Caco-2 (cell line): ENCODE measurements at places on chromosomes 1 and 21.

DNA sequence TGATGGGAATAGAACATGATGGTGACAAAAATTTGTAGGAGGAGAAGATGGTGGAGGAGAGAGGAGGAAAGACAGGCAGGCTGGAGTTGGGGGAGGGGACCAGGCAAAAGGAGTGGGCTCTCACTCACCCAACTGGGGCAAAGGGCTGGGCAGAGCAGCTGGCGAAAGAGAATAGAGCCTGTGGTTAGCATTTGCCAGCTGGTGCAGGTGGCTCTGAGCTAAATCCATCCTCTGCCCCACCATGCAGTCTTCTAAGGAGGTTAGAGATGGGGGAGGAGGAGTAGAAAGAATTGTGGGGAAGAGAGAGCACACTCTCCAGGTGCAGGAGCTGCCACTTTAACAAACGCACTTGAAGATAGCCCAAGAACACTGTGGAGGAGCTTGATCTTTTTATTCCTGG lies 27.6 kb upstream of the SLAMF1 start:
- DNase-seq = no peak
- H3K27ac ChIP-seq = no peak overlapping the region
- no peak overlapping the region for H3K4me3 ChIP-seq
- H3K4me1 ChIP-seq = no peaks in the 10 kb centered on the region
- no peaks in the 10 kb centered on the region for H3K36me3 ChIP-seq

DNA sequence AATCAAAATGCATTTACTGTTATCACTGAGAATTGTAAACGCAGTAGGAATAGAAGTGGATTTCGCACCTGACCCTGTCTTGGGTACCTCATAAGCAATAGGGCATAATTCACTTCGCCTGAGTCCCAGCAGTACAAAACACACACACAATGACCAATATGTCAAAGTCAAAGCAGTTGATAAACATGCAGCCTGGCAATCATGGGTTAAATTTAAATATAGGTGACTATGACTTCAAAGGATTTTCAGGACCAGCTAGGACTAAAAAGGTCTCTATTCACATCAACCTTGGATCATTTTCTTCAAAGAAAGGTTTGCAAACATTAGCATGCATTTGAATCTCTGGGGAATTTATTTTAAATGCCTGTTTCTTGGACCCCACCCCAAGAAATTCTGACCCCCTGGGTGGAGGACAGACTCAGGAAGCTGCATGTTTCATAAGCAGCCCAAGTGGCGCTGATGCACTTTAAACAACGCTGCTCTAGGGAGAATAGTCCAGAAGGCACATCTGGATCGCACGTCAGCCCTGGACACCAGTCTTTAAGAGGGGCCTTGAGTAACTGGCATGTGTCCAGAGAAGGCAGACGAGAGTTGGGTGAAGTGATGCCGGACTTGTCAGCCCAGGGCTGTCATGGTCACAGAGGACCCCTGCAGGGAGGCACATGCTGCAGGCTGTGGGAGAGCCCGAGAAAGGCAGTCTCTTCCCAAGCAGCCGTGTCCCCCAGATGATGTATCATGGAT lies 55.7 kb upstream of the EFHD2 start:
- H3K27me3 ChIP-seq = no peaks in the 10 kb centered on the region
- no peak overlapping the region for H3K27ac ChIP-seq
- 0 out of 2 replicates have a peak, but pooled peaks cover 4% of the 10 kb centered on the region for H3K4me1 ChIP-seq
- no peak for DNase-seq
- no peak overlapping the region for H3K4me3 ChIP-seq

GRCh38 chr1:183991348-183991747 lies 46.2 kb downstream of the COLGALT2 start:
- H3K4me3 ChIP-seq = no peak overlapping the region
- no peak for DNase-seq
- peaks cover 73% of the 10 kb centered on the region for H3K4me1 ChIP-seq
- H3K27me3 ChIP-seq = no peaks in the 10 kb centered on the region

- H3K36me3 ChIP-seq = no peaks in the 10 kb centered on the region
- peak overlapping the region; percentile 65 for H3K4me3 ChIP-seq
- H3K4me1 ChIP-seq = no peaks in the 10 kb centered on the region
Observed at GRCh38 chr1:108747171-108747850, 837 bp downstream of the STXBP3 start.

- no peak overlapping the region for H3K4me3 ChIP-seq
- H3K4me1 ChIP-seq = peaks cover 28% of the 10 kb centered on the region
- H3K27ac ChIP-seq = no peak overlapping the region
- H3K27me3 ChIP-seq = no peaks in the 10 kb centered on the region
- no peak for DNase-seq
- no peaks in the 10 kb centered on the region for H3K36me3 ChIP-seq
Observed at GRCh38 chr1:110006516-110006915, 22.0 kb downstream of the AHCYL1 start.

- no peaks in the 10 kb centered on the region for H3K27me3 ChIP-seq
- no peak overlapping the region for H3K4me3 ChIP-seq
- DNase-seq = no peak
- H3K36me3 ChIP-seq = no peaks in the 10 kb centered on the region
Observed at GRCh38 chr21:46158666-46159300, 3.4 kb upstream of the FTCD start.

- no peaks in the 10 kb centered on the region for H3K36me3 ChIP-seq
- no peaks in the 10 kb centered on the region for H3K27me3 ChIP-seq
Observed at GRCh38 chr1:4464478-4464877, 189.9 kb upstream of the AJAP1 start.

GRCh38 chr21:41634211-41634694 lies 126.3 kb upstream of the TMPRSS2 start:
- peak overlapping the region; percentile 36 for H3K27ac ChIP-seq
- no peaks in the 10 kb centered on the region for H3K27me3 ChIP-seq
- peaks cover 30% of the 10 kb centered on the region for H3K4me1 ChIP-seq
- peak; percentile 81 for DNase-seq
- no peak overlapping the region for H3K4me3 ChIP-seq

- no peaks in the 10 kb centered on the region for H3K36me3 ChIP-seq
- no peaks in the 10 kb centered on the region for H3K4me1 ChIP-seq
- H3K4me3 ChIP-seq = no peak overlapping the region
- no peak overlapping the region for H3K27ac ChIP-seq
- no peak for DNase-seq
Observed at GRCh38 chr21:36575306-36575705, 95.4 kb upstream of the CLDN14 start.

GRCh38 chr1:57186455-57186854 lies 220.6 kb upstream of the C8B start:
- no peaks in the 10 kb centered on the region for H3K27me3 ChIP-seq
- no peaks in the 10 kb centered on the region for H3K4me1 ChIP-seq
- no peak for DNase-seq

GRCh38 chr1:193542690-193543089 lies 356.3 kb upstream of the B3GALT2 start:
- H3K27ac ChIP-seq = no peak overlapping the region
- H3K4me3 ChIP-seq = no peak overlapping the region
- no peaks in the 10 kb centered on the region for H3K36me3 ChIP-seq

DNA sequence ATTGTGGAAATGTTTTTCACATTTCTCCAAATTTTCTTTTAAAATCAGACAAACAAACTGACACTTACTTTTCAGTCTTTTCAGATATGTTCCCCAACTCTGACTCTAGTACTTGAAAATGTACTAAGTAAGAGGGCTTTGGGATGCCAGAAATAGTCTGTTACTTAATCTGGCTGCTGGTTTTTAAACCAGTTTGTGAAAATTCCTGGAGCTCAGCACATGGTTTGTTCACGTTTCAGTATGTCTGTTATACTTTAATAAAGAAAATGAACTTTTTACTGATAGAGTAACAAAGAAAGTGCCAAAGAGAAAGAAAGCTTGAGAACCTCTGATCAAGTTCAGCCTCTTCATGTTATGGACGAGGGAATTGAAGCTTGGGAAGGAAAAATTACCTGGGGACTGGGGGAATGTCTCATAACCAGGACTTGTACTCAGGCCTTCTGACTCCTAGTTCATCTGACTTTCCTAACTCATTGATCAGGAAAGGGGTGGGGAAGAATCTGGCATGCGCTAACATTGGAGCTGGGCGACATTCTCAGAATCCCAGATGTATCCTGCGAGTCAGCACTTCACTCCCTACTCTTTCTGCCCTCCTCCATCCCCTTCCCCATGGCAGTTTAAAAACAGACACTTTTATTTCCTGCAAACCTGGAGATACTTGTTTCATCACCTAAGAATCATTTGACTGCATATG lies 30.8 kb upstream of the DNAJC6 start:
- no peaks in the 10 kb centered on the region for H3K36me3 ChIP-seq
- no peak overlapping the region for H3K27ac ChIP-seq
- no peak overlapping the region for H3K4me3 ChIP-seq
- no peaks in the 10 kb centered on the region for H3K4me1 ChIP-seq
- DNase-seq = no peak

- no peak for DNase-seq
- no peak overlapping the region for H3K4me3 ChIP-seq
- H3K27me3 ChIP-seq = no peaks in the 10 kb centered on the region
- no peaks in the 10 kb centered on the region; the same call in 1 of the 2 replicates for H3K36me3 ChIP-seq
- H3K4me1 ChIP-seq = no peaks in the 10 kb centered on the region
- H3K27ac ChIP-seq = no peak overlapping the region
Observed at GRCh38 chr1:6301526-6301925, 40.6 kb upstream of the GPR153 start.

GRCh38 chr1:50742523-50742922 lies 217.5 kb downstream of the FAF1 start:
- H3K27me3 ChIP-seq = no peaks in the 10 kb centered on the region
- no peak for DNase-seq
- no peak overlapping the region for H3K27ac ChIP-seq

- H3K27ac ChIP-seq = no peak overlapping the region
- no peaks in the 10 kb centered on the region for H3K27me3 ChIP-seq
- no peak for DNase-seq
- no peak overlapping the region for H3K4me3 ChIP-seq
Observed at GRCh38 chr1:12438349-12438924, 179.6 kb downstream of the DHRS3 start.

DNA sequence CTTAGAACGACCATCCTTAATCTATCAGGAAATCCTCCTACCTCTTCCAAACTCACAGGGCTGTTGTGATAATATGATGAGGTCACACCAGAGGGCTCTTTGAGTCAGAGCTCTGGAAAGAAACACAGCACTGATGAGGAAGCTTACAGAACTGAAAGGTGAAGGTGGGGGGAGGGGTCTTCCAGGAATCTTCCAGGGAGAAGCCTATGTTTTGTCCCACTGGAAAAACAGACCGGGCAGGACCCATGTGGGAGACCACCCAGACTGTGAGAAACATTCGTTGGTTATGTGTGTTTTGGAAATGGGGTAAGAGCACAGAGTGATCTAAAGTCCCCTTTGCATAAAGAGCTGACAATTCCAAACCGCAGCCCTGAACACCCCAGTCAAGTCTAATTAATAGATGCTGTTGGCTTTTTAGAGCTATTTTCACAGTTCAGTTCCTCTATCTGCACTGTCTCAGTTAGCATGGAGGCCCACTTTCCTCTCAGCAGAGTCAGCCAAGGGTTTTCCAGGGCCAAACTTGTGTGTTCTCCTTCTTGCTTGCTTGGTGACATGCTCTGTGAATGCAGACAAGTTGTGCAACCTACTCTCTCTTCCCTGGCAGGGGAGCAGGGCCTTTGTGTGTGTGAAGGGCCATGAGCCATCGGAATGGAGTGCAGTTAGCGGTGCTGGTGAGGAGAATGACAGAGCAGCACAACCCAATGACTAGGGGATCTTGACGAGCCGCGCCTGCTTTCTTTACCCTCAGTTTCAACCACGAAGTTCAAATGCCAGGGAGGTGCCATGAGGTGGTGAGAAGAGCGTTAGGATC lies 12.3 kb downstream of the PHLDA3 start:
- no peak overlapping the region for H3K4me3 ChIP-seq
- H3K4me1 ChIP-seq = peaks cover 19% of the 10 kb centered on the region
- H3K27me3 ChIP-seq = no peaks in the 10 kb centered on the region
- H3K36me3 ChIP-seq = no peaks in the 10 kb centered on the region
- no peak for DNase-seq

DNA sequence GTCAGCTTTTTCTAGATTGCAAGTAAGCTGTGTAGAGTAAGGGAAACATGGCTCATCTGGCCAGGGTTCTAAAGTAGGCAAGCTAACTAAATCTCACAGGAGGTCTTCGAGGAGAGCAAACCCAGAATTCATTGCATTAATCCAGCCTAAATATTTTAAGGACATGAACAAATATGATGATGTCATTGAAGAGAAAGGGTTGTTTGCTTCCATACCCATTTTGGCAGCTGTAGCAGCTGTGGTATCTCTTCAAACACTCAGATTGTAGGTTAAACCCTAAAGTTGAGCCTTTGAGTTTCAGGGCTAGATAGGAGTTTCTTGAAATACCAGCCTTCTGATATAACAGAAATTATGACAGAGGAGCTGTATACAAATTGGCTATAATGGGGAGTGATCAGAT lies 200.5 kb upstream of the C1orf105 start:
- H3K4me3 ChIP-seq = no peak overlapping the region
- no peaks in the 10 kb centered on the region for H3K36me3 ChIP-seq
- no peaks in the 10 kb centered on the region for H3K4me1 ChIP-seq
- no peaks in the 10 kb centered on the region for H3K27me3 ChIP-seq
- H3K27ac ChIP-seq = no peak overlapping the region

DNA sequence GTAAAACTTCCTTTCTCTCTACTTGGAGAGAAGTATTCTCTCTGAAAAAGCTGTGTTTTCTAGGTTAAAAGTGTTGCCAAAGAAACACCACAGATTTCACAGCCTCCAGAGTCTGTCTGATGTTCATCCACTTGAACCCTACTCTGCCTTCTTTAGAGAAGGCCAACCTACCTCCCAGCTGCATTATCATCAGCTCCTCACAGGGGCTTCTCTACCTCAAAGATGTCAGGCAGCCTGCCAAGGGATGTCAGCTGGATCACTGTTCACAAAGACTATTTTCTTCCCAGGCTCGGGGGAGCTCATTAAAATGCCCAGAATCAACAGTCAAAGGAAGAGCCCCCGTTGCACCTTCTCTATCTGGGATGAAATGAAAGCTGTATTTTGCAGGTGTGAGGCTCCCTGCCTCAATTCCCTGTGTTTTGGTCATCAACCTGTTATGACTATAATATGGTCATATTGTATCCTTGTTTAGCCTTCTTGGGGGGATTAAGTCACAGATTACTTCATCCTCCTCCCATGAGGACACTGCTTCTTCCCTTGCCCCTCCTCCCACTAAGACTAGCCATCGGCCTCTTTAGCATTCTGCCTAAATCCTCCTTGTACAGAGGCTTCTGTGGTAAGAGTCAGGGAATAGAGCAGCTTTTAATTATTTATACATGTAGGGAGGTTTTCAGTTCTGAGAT lies 25.7 kb downstream of the ANGPTL7 start:
- H3K4me3 ChIP-seq = no peak overlapping the region
- DNase-seq = no peak
- no peak overlapping the region for H3K27ac ChIP-seq
- H3K27me3 ChIP-seq = no peaks in the 10 kb centered on the region

DNA sequence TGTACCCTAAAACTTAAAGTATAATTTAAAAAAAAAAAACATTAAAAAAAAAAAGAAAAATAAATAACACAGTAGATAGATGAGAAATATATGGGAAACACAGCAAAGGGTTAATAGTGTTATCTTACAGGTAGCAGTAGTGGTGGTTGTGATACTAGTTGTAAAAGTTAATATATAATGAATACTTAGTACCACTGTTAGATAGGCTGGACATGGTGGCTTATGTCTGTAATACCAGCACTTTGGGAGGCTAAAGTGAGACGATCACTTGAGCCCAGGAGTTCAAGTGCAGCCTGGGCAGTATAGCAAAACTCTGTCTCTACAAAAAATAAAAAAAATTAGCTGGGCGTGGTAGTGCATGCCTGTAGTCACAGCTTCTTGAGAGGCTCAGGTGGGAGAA lies 32.6 kb upstream of the CD46 start:
- no peak overlapping the region for H3K4me3 ChIP-seq
- peaks cover 5% of the 10 kb centered on the region for H3K4me1 ChIP-seq
- no peaks in the 10 kb centered on the region for H3K36me3 ChIP-seq
- no peak overlapping the region for H3K27ac ChIP-seq
- DNase-seq = no peak
